ENCODE measurements at places on chromosomes 16 and 17.
A peak's percentile ranks its signal among the peaks of the same experiment; 100 is the strongest.

- peak; percentile 72 for DNase-seq
Observed at GRCh38 chr17:51813140-51813783, 345.3 kb downstream of the CA10 start.

GRCh38 chr16:52584354-52585320 lies 37.7 kb upstream of the TOX3 start:
- DNase-seq = no peak

DNA sequence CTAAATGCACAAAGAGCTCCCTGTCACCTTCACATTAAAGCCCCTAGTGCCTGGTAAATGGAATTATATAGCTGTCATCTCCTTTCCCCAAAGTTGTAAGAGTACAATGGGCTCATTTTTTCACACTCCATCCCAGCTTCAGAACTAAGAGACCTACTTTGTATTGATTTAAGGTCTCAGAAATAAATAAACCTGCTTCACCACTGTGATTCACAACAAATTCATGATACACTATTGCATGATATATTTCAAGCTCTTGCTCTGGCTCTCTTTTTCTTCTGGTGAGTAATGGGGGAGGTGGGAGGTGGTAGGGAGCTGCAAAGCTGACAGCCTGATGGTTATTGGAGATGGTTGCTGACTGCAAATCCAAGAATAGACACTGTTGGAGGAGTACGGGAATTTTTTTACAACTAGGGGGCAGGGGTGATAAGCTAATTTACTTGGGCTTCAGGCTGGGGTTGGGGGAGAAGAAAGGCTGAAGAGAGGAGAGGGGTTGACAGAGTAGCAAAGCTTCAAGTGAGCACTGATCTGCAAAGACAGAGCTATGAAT lies 189.9 kb downstream of the AATF start:
- no peak for DNase-seq

- no peak for DNase-seq
Observed at GRCh38 chr17:4548061-4548461, 7.1 kb downstream of the MYBBP1A start.

DNA sequence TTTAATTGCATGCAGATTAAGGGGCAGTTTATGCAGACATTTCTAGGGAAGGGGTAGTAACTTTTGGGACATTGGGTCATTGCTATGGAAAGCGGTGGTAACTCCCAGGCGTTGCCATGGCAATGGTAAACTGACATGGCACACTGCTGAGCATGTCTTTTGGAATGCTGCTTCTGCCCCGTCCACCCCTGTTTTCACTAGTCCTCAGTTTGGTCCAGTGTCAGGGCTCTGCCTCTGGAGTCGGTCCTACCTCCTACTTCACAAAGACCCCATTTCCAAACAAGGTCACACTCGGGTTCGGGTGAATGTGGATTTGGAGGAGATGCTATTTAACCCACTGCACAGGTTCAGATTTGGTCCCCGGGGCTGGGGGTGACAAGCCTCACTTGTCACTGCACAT lies 2.9 kb downstream of the IL34 start:
- no peak for DNase-seq

DNA sequence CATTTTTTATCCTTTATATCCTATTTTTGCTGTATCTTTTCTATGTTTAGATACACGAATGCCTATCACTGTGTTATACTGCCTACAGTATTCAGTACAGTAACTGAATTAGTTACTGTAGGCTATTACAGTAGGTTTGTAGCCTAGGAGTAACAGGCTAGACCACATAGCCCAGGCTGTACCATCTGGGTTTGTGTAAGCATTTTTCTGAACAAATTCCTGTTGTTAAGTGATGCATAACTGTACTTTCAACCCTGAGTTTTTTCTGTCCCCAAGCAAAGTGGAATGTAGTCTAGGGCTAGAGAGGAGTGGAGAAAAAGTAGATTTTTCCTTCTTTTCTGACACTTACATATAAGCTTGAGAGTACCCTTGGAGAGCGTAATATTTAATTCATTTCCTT lies 282.1 kb downstream of the HS3ST3B1 start:
- no peak for DNase-seq

DNA sequence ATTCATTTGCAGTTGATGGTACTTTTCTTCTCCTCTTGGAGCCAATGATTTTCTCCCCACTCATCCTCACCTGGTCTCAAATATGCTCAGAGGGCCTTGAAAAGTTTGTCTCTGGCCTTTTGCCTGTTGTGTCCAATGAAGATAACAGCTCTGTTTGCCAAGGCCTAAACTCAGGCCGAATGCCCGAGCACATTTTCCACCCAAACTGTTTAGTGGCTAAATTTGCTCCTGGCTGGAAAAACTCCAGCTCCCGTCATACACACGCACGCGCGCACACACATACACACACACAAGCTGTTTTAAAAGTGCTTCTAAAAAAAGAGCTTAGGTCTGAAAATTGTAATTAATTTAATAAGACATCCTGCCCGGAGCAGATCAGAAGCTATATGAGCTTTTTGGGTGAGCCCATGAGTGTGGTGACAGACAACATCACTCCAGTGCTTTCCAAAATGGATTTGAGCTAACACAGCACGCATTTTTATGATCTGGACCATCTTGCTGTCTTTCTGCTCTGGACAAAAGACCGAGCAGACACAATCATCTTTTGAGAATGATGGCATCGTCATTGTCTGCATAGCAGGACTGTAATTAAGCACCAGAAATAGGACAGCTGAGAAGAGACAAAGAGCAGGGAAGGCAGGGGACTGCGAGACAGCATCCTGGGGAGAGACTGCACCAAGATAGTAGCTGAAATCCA lies 48.9 kb downstream of the IRX6 start:
- peak; percentile 81 for DNase-seq

GRCh38 chr16:57871456-57871855 lies 69.2 kb upstream of the KIFC3 start:
- no peak for DNase-seq

DNA sequence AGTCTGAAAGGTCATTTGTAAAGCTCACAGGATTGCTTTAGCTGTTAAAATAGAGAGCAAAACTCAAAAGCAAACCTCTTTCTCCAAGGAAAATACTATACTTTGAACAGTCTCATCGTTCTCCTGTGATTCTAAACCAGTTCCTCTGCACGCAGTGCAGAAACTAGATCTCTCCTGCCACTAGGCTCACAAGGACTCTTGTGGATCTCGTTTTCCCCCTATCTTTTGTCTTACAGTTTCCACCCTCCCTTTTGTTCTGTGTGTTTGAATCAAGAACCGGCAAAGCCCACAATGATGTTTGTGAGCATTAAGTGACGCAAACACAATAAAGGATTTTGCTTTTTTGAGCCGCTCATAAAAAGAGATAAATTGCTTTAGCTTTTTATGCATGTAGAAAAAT lies 1103.5 kb upstream of the RBFOX1 start:
- DNase-seq = no peak

DNA sequence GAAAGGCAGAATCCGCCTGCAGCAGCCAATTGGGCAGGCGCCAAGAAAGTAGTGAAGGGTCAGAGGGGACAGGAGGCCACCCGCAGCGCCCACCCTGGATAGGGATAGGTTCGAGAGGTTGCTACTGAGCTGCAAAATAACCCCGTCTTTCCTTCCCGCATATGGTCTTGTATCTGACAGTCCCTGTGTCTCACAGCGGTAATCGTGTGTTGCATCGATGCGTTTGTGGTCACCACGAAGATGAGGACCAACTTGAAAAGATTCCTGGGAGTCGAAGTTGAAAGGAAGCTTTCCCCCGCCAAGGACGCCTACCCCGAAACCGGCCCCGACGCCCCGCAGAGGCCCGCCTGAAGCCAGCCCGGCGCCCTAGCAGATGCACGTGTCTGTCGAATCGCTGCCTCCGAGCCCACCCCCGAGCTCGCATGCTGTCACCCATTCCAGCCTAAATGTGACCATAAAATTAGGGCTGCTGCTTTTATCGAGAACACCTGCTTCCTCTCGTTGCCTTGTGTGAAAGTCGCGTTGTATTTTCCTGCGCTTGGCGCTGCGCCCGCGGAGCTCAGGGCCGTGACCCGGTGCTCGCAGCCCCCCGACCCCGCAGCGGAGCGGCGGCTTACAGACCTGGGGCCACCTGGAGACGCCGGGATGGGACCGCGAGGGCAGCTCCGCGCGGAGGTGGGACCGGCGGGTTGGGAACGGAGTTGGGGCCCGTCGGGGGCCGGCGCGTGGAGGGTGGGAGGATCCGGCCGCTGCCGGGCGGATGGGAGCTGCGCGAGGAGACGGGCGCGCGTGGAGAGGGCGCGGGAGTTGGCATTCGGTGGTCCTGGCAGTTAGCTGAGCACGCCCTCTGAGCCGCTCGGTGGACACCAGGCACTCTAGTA lies at the start of gene CMTM2:
Gene CMTM2, plus strand, starts transcription at position 813 of the 881 bp plus-strand sequence. CDS start 145 bp downstream, outside the sequence.
- DNase-seq = peak; percentile 4

- DNase-seq = no peak
Observed at GRCh38 chr17:80605326-80606066, 60.9 kb downstream of the RPTOR start.

DNA sequence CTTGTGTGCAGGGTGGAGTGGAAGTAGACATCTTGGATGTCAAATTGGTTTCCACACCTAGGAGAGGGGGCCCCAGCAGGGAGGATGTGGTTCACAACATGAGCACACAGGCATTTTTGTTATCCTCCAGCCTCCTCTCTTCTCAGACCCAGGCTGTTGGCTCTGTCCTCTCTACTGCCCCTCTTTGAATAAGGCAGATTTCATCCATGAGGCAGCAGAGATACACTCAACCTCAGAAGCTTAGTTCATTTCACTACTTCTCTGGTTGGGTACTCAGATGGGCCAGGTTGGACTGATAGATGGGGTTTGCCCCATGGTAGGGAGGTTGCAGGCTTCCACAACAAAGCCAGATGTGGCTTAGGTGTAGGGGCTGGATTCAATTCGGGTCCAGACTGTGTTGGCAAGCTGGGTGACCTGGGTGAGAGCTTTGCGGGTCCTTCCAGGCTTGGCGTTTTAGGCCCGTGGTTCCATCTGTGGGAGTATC lies 22.2 kb upstream of the NFATC3 start:
- no peak for DNase-seq

DNA sequence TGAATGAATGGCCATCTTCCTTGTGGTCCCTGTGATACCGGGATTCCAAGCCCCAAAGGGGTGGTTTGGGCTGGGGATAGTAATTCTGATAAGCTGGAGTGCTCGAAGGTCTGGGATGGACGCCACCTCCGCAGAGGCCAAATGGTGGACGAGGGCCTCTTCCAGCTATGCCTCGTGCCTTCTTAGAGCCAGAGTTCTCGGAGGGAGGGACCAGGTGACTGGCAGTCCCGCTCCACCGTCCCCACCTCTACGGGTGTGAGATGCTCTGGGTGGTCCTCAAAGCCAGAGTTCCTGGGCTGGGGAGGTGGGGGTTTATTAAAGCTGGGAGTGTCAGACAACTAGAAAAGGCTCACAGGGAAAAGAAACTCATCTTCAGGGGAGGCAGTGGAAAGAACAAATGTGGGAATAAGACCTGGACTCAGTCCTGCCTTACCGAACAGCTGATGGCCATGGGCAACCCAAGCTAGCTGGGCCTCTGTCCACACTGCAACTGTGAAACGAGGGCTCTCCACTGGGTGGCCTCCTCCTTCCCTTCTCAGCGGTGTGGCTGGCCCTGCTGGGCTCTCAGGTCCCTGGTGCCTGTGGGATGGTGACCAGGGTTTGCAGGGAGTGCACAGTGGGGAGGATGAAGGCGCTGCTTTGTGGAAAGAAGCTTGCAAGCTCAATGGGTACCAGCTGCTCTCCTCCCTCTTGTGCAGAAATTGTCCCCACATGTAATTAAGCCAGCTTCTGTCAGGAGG lies 75.2 kb downstream of the N4BP1 start:
- no peak for DNase-seq

- no peak for DNase-seq
Observed at GRCh38 chr16:73775841-73776388, 520.7 kb upstream of the PSMD7 start.

DNA sequence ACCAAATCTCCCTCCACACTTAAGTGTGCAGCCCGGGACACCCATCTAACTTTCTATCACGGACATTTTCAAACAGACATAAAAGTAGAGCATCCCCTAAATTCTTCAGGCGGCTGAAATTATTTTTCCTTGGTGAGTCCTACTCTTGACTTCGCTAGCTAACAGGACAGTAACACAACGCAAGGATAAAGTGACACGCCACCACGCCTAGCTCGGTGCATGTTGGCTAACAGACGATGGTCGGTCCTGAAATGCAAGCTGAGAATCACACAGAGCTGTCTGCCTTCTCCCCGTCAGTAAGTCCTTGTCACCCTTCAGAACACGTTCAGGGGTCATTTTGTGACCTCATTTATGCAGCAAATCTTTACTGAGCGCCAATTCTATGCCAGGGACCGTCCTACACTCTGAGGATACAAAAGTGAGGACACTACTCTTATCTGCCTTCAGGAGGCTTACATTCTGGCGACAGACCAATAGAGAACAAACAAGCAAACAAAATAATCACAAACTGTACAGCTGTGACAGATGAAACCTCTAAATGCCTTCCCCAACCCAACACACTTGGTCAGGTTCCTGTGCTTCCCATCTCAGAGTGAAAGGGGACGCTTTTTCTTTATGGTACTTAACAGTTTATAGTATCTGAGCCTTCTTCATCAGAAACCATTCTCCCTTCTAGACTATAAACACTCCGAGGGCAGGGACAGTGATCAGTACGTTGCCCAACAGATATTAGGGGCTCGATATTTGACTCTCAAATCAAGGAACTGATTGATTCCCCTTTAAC lies 1.3 kb downstream of the NTAN1 start:
- DNase-seq = no peak

Data from G401 (cell line).